Bone marrow (tissue), 2 donors: ENCODE measurements at places on chromosomes 7 and 10.

- no peak for DNase-seq
These were observed 84.9 kb downstream of the DOCK4 start for GRCh38 chr7:112121318-112121717.

DNA sequence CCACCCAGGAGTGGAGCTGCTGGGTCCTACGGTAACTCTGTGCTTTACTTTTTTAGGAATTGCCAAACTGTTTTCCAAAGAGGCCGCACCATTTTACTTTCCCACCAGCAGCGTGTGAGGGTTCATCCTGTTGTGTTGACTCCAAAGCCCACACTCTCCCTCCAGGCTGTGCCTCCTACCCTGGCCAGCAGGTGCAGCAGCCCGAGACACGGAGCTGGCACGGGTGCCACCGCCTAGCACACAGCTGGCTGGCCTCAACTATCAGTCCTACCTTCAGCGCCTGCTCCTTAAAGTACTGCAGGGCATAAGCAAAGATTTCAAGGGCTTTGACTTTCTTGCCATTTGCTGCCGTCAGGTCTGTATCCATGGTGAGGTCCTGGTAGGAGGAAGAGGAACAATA, 44.0 kb downstream of the HSPA12A start:
- DNase-seq = no peak

GRCh38 chr7:151394076-151395035, 15.5 kb downstream of the WDR86 start:
- DNase-seq = no peak

DNA sequence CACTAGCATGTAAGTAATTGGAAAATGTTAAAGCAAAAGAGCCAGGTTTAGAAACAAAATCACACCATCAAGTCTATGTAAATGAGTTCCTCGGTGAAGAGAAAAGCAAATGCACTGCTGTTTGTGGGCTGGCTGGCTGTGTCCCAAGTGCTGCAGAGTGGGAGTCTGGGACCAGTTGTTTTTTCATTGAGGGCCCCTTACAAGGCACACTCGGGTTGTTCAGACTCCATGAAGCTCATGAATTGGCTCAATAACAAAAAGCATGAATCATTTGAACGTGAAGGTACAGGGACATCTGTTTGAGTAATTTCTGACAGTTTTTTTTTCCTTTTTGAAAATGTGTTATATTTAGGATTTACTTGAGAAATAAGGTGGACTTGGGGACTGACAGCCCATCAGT, 28.0 kb downstream of the GRK5 start:
- no peak for DNase-seq

DNA sequence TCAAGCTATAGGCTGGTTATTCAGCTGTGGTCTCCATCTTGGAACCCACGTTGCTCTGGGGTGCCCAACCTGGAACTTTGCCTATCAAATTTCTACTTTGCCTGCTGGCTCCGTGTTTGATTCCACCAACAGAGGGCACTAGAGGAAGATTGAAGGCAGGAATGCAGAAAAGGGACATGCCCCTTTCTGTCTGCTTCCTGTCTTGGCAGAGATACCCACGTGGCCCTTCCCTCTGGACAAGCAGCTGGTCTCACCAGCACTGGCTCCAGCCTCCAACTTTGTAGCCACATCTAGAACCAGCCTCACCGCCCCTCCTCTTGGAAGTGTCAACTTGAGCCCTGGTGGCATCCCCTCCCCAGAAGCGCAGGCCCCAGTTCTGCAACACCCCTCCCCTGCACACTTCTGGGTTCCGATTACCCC, 52.1 kb upstream of the ZNF438 start:
- peak; percentile 56 for DNase-seq

- no peak for DNase-seq
These were observed 291.5 kb upstream of the NFE2L3 start for GRCh38 chr7:25860275-25861163.

GRCh38 chr7:85426487-85426960, 239.7 kb upstream of the SEMA3D start:
- DNase-seq = no peak

DNA sequence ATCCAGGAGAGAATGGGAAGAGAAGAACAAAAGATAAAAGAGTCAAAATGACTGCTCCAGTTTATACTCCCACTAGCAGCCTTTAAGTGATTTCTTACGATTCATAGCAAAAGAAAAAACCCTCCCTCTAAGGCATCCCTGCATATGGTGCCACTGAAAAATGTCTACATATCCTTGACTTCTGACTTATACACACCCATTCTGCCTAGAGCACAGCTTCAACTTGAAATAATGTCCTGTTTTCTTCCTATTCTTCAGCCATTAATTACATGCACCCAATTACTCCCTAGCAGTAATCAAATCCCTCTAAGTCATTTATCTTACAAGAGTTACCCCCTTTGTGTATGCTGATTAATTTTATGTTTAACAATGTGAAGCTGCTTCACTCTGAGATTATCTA, 393.5 kb downstream of the HTR7 start:
- DNase-seq = no peak

DNA sequence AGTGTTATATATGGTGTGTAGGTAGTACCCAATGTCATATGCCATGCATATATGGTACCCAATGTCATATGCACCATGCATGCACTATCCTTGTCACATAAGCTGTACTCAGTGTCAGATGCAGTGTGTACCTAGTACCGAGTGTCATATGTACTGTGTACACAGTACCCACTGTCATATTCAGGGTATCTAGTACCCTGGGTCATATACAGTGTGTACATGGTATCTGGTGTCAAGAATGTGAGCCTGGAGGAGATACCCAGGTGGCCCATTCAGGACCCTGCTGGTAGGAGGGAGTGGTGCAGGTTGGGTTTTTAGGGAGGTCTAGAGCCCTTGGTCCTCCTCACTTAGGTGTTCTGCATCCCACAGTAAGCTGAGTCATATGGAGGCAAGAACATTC, 1.8 kb downstream of the ZMYND11 start:
- no peak for DNase-seq

GRCh38 chr10:86083664-86084175, 282.9 kb downstream of the GRID1 start:
- DNase-seq = no peak

DNA sequence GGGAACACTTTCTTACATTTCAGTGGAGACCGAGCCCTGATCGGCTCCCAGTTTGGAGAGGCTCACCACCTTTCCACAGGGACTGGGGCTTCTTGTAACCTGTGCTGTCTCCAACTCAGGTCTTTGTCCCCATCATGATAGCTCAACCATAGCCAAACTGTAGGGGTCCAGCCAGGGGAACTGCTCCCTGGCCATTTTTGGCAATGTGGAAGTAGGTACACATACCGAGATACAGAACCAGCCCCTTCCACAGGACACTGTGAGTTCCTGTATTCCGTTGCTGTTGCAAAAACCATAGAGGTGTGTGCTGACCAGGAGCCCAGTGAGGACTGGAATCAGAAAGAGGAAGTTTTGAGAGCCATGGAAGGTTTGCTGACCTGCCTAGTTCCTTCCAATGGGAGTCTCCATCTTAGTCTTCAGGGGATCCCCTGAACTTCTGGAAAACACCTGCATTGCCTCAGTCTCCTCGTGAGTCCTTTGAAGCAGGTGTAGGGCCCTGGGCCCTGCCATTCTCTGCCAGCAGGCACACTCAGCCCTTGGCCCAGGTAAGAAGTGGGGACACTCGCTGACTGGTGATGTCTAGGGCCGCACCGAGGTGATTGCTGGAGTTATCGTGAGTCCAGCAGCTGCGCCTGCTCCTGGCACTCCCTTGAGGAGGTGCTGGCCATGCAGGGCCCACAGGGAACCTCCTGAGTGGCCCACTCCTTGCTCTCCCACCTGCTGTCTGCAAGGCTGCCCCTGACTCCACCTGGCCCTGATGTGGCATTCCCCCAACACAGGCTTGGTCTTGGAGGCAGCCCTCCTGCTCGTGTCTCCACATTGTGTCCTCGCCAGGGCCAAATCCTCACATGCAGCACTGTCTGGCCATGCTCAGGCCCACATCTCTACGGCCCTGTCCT, 11.2 kb downstream of the WDFY4 start:
- no peak for DNase-seq

DNA sequence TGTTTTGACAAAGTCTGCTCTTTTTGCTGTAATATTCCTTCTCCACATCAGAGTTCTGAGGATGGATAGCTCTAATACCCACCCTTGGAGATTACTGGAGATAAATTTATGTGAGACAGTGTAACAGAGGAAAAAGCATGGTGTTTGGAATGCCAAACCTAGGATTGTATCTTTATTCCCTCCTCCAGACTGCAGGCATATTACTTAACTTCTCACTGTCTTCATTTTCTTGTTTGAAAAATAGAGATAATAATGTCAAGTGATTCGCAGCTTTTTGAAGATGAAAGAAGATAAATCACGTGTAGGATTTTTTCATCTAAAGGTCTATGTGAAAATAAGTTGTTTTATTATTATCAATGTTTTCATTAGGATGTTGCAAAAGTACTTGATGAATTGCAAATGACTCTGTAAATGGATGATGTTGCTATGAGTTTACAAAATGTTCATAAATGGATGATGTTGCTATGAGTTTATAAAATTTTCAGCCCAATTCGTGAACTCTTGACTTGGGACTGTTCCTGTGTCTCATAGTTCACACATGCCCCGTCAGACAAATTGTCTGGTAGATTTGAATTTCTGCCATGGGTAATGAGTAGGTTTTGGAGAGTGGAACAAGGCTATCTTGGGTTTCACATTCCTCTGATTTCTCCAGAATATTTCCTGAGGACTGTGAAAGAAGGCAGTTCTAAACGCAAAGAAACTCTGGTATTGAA, 113.1 kb upstream of the IGFBP3 start:
- no peak for DNase-seq

- no peak for DNase-seq
These were observed 7.1 kb downstream of the COBL start for GRCh38 chr7:51309361-51310130.

DNA sequence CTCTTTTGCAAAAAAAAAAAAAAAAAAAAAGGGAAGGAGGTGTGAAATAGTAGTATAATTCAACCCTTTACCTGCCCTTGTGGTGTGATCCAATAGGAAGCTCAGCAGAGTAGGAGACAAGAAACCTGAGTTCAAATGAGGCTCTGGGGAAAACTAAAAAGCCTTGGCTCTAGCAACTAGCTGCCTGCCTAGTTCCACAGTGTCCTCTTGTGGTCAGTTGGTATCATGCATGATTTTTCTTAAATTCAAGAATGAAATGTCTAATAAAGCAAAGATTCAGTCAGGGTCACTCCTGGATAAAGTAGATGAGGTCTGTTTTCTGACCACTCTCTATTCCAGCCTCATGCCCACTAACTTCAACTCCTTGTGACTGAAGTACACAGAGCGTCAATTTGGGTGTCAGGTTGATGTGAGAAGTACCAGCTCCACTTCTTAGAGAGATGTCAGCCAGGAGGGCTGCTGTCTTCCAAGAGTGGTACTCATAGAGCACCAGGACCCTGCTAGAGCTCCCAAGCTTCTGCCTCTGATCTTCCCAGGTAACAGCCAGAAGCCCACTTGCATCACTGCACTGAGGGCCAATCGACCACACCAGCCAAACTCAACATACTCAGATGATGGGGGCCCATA, 10.5 kb downstream of the LSM5 start:
- no peak for DNase-seq

DNA sequence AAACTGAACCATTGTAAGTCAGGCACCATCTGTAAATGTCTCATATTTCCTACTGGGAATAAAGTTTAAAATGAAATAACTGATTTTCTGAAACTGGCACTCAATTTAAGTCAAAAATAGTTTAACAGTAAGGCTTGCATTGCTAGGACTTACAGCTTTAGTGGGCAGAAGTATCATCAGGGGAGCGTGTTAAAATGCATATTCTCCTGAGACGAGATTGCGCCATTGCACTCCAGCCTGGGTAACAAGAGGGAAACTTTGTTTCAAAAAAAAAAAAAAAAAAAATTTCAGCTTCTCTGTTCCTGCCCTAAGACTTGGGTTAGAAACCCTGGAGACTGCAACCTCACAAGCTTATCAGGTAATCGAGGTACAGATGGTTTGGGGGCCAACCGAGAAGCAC, 65.4 kb downstream of the UBE3C start:
- DNase-seq = no peak

DNA sequence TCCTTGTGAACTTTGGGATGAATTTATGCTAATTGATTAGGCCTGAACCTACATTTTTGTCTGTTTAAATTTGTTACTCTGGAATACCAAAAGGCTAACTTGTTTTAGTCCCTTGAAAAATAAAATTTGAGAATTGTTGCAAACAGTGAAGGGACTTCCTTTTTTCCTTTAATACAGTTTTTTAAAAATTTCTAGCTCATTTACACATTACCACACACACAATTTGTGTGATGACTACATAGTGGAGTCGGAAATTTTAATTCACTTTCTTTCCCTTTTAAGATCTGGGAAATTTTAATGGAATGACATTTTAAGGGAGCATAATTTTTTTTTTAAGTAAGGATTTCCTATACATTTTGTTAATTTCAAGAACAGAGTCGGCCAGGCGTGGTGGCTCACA, 8.6 kb upstream of the TMEM236 start:
- no peak for DNase-seq

DNA sequence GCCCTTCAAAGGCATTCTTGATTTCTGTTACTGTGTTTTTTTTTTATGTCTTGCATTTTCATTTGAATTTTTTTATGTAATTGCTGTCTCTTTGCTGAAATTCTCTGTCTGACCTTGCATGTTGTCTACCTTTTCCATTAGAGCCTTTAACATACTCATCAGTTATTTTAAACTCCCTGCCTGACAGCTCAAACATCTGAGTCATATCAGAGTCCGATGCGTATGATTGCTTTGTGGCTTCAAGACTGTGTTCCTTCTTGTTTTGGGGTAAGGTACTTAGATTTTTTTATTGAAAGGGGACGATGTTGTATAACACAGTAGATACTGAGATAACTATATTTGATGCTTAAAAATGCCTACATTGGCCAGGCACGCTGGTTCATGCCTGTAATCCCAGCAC, 9.7 kb upstream of the TARP start:
- no peak for DNase-seq

GRCh38 chr10:132938472-132939339, 3.7 kb downstream of the CFAP46 start:
- DNase-seq = no peak

GRCh38 chr7:6244021-6244420, 28.4 kb downstream of the CYTH3 start:
- no peak for DNase-seq

DNA sequence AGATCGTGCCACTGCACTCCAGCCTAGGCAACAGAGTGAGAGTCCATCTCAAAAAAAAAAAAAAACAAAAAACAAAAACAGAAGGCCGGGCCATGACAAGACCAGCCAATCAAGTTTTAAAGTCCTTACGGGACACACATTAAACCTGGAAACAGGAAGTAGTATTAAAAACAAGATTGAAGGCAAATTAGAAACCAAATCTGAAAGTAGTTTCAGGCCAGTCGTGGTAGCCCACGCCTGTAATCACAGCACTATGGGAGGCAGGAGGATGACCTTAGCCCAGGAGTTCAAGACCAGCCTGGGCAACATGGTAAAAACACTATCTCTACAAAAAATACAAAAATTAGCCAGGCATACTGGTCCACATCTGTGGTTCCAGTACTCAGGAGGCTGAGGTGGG, 18.1 kb downstream of the PSAP start:
- no peak for DNase-seq
